ENCODE measurements at places on chromosomes 3 and 15.
A peak's percentile ranks its signal among the peaks of the same experiment; 100 is the strongest.

DNA sequence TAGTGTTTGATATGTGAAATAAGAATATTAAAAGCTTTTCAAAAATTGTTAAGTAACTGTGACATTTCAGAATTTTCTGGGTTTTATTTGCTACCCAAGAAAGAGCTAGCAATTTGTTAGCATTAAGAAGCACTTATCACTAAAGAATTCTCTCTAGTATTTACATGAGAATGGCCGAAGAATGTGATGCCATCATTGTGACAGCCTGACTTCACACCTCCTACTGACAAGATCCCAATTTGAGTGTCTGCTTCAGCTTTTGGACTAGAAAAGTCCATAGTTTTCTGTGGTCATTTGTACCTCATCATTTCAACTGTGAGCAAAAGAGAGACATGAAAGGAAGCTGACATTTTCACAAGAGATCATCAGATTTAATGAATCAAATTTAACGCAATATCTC, 548.1 kb upstream of the AGTR1 start:
- DNase-seq: no peak

DNA sequence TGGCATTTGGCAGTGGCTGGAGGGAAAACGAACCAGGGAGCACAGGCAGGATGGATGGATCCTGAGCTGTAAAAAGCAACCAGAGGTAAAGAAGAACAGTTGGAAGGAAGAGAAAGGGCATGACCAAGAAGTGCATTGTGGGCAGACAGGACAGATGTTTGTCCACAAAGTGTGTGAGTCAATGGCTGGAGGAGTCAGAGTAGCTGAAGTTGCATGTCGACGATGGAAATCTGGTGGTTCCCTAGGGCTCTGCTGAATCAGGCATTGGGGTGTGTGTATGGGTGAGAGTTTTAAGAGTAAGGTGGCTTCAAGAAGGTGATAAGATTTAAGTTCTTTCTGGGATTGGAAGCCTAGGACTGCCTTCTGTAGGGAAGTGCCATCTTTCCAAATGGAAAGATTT, 214.0 kb upstream of the BHLHE40 start:
- no peak for DNase-seq

GRCh38 chr3:101940521-101941317, 91.4 kb downstream of the NFKBIZ start:
- DNase-seq: peak; percentile 99

DNA sequence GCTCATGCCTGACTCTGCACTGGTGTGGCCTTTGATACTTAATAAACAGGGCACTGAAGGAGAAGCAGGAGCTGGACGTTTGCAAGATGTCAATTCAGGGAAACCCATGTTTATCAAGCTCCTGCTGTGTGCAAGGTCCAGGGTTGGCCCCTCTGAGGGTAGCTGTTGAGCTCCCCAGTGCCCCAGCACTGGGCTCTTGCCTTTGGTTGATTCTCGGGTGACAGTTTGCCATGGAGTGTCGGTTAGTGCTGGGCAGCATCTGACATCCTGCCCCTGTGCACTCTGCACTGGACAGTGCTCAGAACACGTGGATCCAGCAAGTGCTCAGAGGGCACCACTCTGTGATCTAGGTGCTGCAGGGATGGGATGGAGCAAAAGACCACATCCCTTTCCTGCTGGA, 7.3 kb downstream of the HDAC11 start:
- no peak for DNase-seq

- DNase-seq: no peak
Observed at GRCh38 chr3:120092474-120092873, 1.8 kb downstream of the GSK3B start.

DNA sequence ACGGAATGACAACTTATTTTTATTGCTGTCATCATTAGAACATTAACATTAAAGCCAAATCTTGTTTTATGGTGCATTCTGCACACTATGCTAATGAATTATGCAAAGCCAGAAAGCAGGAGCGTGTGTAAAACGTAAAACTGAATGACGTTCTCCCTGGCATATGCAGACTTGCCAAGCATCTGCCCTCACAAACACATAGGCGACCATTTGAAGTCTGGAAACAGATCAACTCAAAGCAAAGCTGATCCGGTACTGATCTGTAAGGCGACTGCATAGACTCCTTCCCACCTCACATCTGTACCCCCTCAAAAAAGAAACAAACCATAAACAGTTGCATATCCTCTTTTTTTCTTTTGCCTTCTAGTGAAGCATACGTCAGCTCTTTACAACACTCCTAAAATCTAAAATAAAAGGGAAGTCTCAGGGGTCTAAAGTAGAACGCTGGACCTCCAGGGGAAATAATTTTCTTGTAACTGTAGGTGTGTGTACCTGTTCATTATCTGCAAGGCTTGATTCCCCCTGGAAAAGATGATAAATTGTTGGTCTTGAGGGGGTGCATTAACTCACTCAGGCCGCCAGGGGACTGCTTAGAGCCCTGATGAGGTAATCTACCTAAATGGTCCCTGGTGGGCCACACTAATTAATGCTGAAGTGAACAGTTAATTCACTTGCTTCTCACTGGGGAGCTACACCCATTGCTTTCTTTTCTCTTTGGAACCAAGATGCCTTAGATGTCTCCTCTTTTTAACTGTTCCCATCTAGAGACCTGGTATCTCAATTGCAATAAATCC, 231.4 kb downstream of the CDIN1 start:
- DNase-seq: no peak

DNA sequence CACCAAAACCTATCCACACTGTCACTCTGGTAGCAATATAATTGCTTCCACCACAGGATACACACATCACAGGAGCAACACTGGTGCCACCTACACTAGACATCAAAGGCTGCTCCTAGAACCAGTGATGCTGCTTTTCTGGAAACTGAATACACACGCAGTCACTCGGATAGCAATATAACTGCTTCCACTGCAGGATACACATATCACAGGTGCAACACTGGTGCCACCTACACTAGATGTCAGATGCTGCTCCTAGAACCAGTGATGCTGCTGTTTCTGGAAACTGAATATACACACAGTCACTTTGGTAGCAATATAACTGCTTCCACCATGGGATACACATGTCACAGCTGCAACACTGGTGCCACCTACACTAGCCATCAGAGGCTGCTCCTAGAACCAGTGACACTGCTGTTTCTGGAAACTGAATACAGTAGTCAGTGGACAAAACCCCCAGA, 6.9 kb upstream of the TNFSF10 start:
- DNase-seq: no peak

DNA sequence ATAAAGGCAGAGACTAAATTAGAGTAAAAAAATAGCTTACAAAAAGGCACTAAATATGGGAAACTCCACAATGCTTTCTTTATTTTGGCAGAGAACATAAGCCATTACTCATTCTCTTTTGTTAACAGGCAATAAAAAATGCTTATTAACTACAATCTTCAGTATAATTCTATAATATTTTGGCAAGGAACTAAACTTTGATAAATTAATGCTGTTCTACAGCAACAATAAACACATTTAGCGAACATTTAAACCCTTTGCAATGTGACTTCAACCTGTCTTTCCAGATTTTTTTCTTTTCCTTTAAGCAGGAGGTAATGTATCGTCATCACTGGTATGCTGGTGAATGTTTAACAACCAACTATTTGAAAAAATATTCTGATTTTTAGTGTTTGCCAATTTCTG, 42.2 kb upstream of the POU1F1 start:
- DNase-seq: no peak

DNA sequence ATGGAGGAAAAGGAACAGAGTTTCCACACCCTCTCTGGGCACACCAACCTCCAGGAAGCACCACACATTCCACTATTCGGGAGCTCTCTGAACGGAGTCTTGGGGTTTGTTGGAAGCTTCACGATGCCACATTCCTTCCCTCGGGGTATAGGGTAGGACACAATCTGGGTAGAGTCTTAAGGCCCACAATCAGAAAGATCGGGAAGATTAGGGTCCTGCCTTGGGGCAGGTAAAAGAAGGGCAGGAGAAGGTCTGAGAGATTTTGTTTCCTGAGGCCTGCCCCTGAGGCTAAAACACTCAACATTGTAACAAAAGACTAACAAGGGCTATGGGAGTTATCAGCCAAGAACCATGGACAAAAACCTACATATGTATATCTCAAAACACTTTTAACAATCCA, 89.2 kb upstream of the RAP2B start:
- no peak for DNase-seq

DNA sequence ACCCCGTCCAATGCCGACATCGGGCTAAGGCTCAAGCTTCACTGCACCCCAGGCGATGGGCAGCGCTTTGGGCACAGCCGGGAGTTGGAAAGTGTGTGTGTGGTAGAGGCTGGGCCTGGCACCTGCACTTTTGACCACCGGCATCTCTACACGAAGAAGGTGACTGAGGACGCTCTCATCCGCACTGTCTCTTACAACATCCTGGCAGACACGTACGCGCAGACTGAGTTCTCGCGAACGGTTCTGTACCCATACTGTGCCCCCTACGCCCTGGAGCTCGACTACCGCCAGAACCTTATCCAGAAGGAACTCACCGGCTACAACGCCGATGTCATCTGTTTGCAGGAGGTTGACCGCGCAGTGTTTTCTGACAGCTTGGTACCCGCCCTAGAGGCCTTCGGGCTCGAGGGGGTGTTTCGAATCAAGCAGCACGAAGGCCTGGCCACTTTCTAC, 1.0 kb downstream of the PDE12 start:
- DNase-seq: no peak

DNA sequence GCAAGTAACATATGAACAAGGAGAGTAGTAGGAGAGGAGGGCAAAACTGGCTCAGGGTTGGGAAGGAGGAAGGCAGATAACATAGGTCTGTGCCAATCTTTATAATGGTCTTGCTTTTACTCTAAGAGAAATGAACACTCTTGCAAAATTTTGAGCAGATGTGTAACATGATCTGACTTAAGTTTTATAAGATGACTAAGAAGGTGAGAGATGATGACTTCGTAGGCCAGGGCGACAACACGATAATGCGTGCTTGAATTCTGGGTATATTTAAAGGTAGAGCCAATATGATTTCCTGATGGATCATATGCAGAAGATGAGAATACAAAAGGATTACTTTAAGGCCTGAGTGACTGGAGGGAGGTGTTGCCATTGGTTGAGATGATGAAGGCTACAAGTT, 265.4 kb upstream of the KCNMB2 start:
- DNase-seq: peak; percentile 5

GRCh38 chr3:78888635-78889034, 879.2 kb downstream of the ROBO1 start:
- no peak for DNase-seq

- DNase-seq: no peak
Observed at GRCh38 chr3:16227566-16227965, 37.2 kb downstream of the DPH3 start.

GRCh38 chr3:52068055-52068571, 11.7 kb upstream of the DUSP7 start:
- DNase-seq: no peak

GRCh38 chr15:73573037-73573436, 60.2 kb downstream of the NPTN start:
- DNase-seq: no peak

- no peak for DNase-seq
Observed at GRCh38 chr15:36682101-36682500, 102.7 kb downstream of the CDIN1 start.

- peak; percentile 67 for DNase-seq
Observed at GRCh38 chr15:56758770-56759449, 25.6 kb upstream of the ZNF280D start.

- DNase-seq: no peak
Observed at GRCh38 chr15:63449731-63450130, 54.7 kb upstream of the USP3 start.

- DNase-seq: no peak
Observed at GRCh38 chr15:68500363-68501258, 68.6 kb upstream of the ITGA11 start.

DNA sequence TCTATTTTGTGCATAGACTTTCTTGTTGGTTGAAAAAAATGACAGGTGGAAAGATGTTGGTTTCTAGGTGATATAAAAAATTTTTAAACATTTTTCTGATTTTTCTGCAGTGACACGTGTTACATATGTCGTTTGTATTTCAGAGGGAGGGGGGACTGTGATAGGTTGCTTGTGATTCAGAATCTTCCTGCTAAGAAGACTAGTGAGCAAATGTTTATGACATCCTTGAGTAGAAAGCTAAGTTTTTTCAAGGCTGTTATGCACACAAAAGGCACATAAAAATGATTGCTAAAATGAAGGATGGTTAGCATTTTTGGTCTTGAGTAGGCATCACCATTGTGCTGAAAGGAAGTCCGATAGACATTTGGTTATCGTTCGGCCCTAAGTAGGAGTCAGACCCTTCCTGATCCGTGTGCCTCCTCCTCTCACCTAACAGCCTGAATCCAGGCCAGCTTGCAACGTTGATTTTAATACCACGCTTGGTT, 1.5 kb downstream of the ZNF639 start:
- DNase-seq: no peak

DNA sequence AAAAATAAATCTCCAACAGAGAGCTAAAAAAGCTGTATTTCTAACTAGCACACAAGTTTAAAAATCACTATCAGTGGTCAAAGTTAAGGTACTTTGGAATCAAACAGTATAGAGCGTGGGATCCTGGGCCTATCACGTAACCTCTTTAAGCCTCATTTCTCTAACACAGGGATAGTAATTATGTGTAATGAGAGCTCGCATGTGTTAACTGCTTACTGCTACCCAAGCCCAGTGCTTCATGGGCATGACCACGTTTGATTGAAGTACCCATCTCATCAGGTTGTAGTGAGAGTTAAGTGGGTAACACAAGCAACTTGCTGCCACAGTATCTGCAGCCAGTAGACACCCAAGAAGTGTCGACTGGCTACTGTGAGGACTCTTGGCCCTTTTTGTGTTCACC, 28.2 kb upstream of the NOX5 start:
- DNase-seq: no peak

GRCh38 chr3:157271283-157271882, 111.4 kb upstream of the CCNL1 start:
- no peak for DNase-seq

DNA sequence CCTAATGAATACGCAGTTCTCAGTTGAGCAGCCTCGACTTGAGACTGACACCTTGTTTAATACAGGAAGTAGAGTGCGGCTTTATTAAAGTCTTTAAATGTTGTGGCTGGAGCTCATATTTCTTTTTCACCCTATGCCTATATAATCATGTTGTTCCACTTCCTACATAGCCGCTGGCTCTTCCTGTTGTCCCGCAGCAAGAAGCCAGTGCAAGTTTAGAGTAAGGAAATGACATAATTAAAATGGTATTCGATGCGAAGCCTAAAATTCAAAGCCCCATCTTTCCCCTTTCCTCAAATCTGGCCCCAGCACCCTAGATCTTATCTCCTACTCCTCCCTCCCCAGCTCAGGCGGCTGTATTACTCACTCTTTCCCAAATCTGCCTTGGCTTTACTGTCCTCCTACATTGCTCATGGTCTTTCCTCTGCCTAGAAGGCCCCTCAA, 7.5 kb upstream of the PHLDB2 start:
- peak; percentile 95 for DNase-seq

- no peak for DNase-seq
Observed at GRCh38 chr3:177836671-177837070, 639.4 kb upstream of the TBL1XR1 start.

- DNase-seq: no peak
Observed at GRCh38 chr3:105322570-105323273, 44.0 kb upstream of the ALCAM start.

DNA sequence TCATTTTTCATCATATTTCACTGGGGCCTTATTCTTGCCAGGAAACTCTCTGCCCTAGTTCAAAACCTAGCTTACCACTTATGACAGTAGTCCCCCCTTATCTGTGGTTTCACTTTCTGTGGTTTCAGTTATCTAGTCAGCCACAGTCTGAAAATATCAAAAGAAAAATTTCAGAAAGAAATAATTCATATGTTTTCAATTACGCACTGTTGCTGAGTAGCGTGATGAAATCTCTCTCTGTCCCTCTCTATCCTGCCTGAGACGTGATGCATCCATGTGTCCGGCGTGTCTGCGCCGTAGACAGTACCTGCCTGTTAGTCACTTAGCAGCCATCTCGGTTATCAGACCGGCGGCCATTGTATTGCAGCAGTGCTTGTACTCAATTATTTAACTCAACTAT, 369.9 kb upstream of the MCTP2 start:
- no peak for DNase-seq
